ENCODE measurements at places on chromosomes 6 and 20.

DNA sequence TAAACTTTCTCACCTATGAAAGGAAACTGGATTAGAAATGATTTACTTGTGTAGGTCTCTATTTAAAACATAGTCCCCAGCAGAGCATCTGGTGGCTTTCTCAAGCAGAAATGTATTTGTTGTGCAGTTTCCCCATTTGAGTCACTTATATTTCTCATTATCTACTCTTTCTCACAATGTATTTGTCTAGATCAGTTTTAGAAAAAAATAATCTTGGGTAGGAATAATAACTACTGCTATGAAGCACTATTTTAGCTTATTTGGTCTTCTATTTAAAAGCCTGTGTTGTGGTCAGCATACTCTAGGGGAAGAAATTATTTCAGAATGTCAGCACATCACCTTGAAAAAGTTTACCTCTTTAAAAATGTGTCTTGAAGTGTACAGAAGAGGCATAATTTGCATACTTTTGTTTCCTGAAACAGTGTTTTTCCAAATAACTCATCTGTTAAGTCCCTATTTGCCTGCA is 60.9 kb upstream of the PRL start:
- no peak for DNase-seq

GRCh38 chr6:7473805-7474719 is 67.4 kb upstream of the DSP start:
- no peak for DNase-seq

DNA sequence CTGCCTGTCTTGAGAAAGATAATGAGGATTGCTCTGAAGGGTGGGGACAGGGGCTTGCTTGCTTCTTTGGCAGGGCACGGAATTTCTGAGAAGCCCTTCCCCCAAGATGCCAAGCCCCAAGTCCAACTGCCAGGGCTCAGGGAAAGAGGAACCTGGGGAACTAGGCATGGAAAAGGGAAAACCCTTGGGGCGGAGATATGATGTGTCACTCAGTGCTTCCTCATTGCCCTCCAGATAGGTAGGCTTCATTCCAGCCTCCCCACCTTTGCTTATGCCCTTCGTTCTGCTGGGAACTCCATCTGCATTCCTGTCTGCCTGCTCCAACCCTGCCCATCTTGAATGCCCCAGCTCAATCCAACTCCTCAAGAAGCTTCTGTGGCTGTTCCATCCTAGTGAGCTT is 61.2 kb downstream of the VEGFA start:
- DNase-seq = no peak

DNA sequence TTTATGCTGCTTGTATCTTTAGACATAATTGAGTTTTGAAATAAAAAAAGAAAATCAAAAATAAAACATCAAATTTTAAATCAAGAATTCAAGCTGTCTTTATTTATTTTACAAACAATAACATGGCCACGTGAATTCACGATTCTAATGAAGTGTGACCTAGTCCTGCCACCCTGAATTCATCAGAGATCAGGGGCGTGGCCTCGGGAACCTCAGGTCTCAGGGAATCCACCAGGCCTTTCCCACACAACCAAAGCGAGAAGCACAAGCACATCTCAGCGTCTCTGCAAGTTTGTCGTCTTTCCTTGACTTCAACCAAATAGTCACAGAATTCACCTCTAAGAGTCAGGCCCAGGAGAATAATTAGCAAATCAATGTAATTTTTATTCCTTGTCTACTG is 107.9 kb downstream of the DACT2 start:
- no peak for DNase-seq

GRCh38 chr6:82227770-82228169 is 19.8 kb downstream of the IBTK start:
- DNase-seq = no peak

GRCh38 chr6:3340894-3341293 is 82.1 kb downstream of the PSMG4 start:
- DNase-seq = no peak

GRCh38 chr6:149252622-149253021 is 64.9 kb upstream of the TAB2 start:
- DNase-seq = no peak

DNA sequence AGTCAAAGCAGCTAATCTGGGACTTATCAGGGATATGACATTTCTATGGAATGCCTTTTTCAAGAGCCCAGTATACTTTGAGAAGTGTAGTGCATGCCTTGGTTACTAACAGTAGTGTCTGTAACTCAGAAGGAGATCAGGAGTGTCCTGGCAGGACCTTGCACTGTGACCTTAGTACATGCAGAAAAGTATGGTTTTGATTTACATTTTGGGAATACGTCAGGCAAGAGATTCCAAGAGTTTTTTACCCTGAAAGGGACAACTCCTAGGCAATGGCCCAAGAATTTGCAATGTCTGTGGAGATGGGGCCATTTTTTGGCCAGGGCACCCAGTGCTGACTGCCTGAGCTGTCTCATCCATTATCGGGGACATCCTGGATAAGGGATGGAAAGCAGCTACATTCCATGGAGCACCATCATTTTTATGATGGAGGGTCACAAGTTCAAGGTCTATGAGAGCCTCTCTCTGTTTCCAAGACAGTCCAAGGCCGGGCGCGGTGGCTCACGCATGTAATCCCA is 80.2 kb downstream of the FAM50B start:
- no peak for DNase-seq

DNA sequence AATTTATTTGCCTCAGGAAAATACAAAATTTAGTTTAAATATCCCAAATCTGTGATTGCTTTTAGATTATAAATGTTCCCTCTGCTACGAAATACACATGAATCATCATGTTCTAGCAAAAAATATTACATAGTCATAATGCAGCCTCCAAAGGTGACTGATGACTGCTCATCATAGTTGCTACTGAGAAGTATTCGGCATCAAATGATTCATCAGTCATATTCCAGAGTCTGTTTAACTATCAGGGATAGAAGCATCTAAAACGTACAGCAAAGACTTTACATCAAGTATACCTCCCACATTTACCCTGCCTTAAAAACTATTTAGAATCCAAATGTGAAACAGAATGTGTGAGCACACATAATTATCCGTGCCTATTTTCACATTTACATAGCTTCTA is 626.0 kb downstream of the CDH26 start:
- no peak for DNase-seq

- DNase-seq = no peak
These were observed 125.0 kb upstream of the ID4 start for GRCh38 chr6:19712012-19712688.

- peak; percentile 36 for DNase-seq
These were observed 11.4 kb upstream of the VEGFA start for GRCh38 chr6:43758617-43759050.

DNA sequence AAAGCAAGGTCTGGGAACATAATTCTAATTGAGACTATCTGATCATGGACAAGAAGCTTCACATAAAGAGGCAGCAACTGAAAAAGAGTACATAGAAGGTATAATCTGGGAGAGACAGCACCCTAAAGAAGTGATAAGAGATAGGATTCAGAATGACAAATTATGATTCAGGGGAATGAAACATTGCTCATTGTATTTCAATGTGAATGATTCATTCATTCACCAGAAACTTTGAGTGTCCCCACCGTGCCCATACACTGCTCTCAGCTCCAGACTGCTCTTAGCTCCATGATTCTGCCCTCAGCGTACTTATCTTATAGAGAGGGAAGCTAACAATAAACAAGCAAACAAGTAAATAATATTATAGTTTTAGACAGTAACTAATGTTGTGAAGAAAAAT is 329.3 kb upstream of the IRAK1BP1 start:
- no peak for DNase-seq

DNA sequence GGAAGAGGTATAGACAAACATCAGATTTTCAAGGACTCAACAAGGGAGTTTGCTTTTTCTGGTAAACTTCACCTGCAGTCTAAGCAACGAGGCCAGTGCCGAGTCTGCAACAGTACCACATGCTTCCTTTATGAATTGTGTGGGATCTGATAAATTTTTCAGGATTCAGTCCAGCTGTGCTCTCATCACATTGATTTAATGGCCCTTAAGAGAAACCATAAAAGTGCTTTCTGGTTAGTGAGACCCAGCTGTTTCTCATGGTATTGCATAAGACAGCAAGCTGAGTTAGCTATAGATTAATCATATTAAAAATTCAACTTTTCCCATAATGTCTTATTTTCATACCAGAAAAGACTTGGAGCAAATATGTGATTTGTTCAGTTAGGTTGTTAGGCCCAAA is 291.4 kb downstream of the CENPW start:
- DNase-seq = no peak

DNA sequence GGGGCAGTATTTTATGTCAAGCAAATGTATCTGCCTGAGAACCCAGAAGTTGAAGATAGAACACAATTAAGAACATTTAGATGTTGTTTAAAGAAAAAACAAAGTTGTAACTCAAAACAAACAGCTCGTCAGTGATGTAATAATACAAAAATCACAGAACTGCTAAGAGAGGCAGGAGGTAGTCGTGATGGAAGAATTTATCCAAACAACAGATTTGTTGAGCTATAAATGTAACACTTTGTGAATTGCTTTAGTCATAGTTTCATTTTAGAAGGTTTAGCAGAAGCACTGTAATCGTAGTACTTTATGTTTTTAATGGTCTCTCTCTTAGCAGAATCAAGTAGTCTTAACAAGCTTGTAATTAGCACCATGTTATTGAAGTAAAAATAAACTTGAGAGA is 73.6 kb downstream of the SCAF8 start:
- no peak for DNase-seq

DNA sequence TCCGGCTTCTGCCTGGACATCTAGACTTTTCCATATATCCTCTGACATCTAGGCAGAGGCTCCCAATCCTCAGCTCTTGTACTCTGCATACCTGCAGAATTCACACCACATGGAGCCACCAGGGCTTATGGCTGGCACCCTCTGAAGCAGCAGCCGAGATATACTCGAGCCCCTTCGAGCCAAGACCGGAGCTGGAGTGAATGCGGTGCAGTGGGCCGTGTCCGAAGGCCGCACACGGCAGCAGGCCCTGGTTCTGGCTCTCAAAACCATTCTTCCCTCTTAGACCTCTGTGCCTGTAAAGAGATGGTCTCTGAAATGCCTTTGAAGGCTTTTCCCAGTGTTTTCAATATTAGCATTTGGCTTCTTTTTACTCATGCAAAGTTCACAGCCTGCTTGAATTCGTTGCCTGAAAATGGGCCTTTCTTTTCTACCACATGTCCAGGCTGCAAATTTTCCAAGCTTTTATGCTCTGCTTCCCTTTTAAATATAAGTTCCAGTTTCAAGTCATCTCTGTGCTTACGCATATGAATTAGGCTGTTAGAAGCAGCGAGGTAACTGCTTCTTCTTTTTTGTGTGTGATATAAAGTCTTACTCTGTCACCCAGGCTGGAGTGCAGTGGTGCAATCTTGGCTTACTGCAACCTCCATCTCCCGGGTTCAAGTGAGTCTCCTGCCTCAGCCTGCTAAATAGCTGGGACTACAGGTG is 3.8 kb upstream of the SIRPB1 start:
- no peak for DNase-seq

GRCh38 chr20:37943033-37943432 is 40.1 kb downstream of the VSTM2L start:
- no peak for DNase-seq

DNA sequence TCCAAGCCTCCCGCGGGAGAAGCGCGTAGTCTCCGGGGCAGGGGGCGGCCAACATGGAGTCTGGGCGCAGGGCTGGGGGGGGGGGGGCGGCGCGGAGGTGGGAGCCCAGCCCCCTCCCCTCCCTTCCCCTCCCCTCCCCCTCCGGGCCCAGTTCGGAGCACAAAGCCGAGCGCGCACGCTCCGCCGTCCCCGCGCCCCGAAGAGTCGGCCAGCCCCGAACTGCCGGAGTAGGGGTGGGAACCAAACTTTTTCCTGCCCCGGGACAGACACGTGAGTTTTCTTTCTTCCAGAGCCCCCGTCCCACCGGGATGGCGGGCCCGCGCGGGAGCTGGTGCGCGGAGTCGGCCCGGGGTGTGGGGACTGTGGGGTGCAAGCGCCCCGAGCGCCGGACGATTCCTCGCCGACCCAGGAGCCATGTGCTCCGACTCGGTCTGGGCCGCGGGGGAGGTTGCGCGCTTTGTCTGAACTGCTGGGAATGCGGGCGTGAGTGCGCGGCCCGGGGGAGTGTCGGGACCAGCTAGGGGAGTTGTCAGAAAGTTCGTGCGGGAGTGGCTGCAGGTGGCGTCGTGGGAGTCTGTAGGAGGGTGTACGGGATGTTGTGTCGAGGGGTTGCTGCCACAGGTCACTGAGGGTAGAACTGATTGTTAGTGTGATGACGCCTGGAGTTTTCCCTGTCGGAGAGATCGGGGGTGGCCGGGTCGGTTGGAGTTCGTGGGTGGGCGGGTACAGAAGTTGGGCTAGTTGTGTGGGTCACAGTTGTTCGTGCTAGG is 1.2 kb downstream of the TGIF2 start:
- DNase-seq = peak; percentile 48

GRCh38 chr6:103675807-103676406 is 1183.8 kb downstream of the HACE1 start:
- no peak for DNase-seq

DNA sequence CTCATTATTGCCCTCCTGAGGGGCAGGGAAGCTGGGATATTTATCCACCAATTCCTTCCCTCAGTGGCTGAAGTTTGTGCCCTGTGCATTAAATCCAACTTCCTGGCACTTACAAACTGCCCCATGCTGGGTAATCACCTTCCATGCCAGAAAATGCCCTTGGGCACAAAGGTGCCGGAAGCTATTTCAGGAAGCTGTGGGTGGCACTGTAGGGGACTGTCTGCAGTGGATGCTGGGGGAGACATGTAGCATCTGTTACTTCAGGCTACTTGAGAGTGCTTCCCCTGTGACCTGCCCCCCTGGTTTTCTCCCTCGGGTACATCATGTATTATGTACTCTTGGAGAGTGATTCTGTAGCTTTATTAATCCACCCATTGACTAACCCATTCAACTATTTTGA is 24.7 kb upstream of the RALGAPA2 start:
- no peak for DNase-seq

DNA sequence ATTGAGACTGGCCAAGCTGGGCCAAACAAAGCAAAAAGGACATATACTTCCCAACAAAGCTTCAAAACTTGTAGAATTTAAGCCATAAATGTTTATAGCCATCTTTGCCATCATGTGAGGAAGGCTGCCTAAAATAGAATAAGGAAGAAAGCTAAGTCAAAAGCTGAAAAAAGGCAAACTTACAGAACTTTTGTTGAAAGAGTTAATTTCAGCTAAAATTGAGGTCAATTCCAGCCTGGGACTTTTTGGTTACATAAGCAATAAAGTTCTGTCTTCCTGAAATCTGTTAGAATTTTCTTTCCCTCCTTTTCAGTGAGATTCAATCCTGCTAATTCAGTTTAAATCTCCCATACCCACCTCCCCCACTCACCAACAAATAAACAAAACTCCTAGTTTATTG is 227.9 kb upstream of the MARCKS start:
- no peak for DNase-seq

DNA sequence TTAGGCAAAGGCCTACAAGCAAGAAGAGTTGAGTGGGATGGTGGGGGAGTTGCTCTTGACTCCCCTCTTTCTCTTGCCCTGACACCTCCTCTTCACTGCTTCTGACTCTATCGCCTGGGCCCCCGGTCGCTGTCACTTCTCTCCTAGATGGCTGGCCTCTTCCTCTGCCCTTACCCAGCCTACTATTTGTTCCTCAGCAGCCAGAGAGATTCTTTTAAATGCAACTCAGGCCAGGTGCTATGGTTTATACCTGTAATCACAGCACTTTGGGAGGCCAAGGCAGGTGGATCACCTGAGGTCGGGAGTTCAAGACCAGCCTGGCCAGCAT is 4.3 kb upstream of the PDYN start:
- DNase-seq = no peak

Measured in neuronal stem cell (in vitro differentiated cells).